Activated CD8-positive, alpha-beta memory T cell treated with anti-CD3 and anti-CD28 coated beads, Interleukin-2, amount 10 ng/mL, durations not matched to agents 7 days and 5 days (primary cell): ENCODE measurements at places on chromosomes 16 and 17. TPM values are rescaled to one million over a fixed set of nuclear protein-coding genes. Genes with fewer than 3 reads are reported as not detected.

Gene UBALD2
- 260 TPM for total RNA-seq

DNA sequence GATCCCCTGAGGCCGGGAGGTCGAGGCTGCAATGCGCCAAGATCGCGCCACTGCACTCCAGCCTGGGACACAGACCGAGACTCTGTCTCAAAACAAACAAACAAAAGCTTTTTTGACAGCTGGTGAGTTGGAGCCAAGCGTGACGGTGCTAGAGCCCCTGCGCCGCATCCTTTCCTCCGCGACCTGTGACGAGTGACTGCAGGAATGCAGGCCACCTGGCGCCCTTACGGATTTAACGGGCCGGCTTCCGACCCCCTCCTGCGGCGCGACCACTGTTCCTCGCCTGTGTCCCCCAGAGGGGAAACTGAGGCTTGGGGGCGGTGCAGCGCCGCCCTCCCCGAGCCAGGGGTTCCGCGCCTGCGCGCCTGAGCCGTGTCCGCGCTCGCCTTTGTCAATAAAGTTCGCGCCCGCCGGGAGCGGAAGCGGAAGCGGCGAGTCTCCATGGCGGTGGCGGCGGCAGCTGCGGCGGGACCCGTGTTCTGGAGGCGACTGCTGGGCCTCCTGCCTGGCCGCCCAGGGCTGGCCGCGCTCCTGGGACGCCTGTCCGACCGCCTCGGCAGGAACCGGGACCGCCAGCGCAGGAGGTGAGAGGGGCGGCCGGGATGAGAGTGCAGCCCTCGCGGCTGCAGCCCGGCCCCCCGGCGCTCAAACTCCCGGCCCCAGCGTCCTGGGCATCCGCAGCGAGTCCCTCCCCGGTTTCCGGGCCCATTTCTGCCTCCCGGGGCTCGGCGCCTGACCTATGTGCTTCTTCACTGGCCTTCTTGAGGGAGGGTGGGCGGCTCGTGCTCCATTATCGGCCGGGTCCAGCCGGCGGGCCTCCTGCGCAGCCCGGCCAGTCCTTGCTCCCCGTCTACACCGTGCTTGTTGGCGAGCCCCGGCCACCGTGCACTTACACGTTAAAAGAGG lies at the start of gene PGS1:
Gene PGS1, plus strand, starts transcription at position 425 of the 906 bp plus-strand sequence. Its CDS starts 17 bp downstream, at position 442.
- DNase-seq = peak; percentile 89

Gene SALL1
- not detected for total RNA-seq

- no peak for DNase-seq
Measured at GRCh38 chr16:2981177-2981898, 1.1 kb upstream of the PKMYT1 start.
